Right renal cortex interstitium (tissue), 3 donors: ENCODE measurements at places on chromosomes 7 and 10.

GRCh38 chr10:23994459-23995046, 214.4 kb upstream of the KIAA1217 start:
- DNase-seq = no peak

GRCh38 chr10:30990971-30991646, 40.6 kb downstream of the ZNF438 start:
- DNase-seq = no peak

DNA sequence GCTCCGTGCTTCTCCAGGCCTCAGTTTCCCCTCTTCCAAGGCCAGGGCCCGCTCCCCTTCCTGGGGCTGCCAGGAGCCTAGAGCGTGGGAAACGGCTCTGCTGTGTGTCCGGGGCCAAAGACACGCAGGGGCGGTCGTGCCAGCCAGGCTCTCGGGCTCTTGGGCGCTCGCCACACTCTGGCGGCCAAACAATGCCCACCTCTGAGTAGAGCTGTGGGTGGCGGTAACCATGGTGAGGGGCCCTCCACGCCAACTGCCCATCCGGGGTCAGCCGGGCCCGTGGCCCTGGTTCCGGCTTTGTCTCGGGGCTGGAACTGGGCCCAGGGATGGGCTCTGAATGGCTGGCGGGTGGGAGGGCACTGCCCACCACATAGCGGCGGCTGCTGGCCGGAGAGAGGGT, 16.0 kb downstream of the GRIFIN start:
- DNase-seq = no peak

DNA sequence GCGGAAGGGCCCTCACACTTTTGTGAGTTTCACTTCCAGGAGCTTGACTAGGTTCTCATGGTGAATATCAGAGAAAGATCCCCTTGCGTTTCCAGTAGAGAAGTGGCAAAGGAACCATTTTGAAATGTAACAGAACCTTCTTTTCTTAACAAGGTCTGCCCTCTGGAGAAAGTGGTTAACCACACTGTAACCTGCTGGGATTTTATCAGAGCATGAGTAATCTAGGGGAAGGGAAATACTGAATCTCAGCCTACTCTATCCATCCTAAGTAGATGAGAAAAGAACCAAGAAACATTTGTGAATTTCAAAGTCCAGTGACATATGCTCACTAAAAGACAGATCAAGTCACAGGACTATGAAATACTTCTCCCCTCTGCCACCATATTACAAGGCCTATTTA, 235.5 kb downstream of the ZEB1 start:
- DNase-seq = no peak

GRCh38 chr10:67670401-67670800, 25.6 kb downstream of the CTNNA3 start:
- no peak for DNase-seq

- no peak for DNase-seq
These were observed 606.0 kb upstream of the GHITM start for GRCh38 chr10:83533290-83533689.

DNA sequence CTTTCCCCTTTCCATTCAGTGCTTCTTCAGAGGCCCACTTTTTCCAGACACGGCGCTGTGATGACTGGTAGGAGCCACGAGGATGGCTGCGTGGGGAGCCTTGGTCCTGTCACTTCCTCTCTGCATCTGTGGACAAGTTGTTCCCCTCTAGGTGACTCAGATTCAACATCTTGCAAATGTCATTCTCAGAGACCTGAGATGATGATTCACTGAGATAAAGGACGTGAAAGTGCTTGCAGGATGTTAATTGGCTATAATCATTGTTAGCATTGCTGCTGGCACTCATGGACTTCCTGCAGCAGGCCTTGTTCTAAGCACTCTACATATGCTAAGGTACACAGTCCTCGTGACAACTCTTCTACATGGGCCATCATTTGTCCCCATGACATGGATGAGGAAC, 489.8 kb upstream of the ZMIZ1 start:
- DNase-seq = no peak

DNA sequence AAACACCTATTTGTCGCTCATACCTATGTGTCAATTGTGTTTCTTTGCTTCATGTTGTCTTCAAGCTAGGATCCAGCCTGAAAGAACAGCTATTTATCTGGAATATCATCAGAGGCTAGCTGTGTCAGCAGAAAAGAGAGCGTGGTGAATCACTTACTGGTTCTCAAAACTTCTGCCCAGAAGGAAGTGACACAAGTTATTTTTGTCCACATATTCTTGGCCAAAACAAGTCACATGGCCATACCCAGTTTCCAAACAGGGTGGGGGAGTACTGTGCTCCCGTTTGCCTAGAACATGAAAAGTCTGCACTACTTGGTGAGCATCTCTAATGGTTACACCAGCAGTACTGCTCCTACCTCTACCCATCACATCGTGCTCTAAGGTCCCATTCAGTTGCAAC, 160.9 kb upstream of the CSTF2T start:
- DNase-seq = no peak

DNA sequence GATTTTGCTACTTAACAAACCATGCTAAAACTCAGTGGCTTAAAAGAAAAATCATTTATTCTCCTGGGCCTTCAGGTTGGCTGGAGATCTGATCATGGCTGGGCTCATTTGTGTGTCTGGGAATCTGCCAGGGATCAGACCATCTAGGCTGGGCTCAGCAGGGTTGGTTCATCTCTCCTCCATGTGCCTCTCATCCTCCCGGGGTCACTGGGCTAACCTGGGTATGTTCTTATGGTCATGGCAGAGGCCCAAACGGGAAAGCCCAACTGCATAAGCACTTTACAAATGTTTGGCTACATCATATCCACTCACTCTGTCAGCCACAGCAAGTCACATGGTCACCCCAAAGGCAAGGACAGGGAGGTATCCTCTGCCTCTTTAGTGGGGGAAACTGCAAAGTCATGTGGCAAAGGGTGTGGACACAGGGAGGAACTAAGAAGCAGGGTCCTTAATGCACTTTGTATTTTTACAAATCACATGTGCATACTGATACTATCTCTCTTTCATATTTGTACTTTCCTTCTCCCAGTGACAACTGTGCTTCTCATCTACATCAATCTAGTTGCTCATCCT, 231.4 kb downstream of the BUB3 start:
- DNase-seq = no peak

DNA sequence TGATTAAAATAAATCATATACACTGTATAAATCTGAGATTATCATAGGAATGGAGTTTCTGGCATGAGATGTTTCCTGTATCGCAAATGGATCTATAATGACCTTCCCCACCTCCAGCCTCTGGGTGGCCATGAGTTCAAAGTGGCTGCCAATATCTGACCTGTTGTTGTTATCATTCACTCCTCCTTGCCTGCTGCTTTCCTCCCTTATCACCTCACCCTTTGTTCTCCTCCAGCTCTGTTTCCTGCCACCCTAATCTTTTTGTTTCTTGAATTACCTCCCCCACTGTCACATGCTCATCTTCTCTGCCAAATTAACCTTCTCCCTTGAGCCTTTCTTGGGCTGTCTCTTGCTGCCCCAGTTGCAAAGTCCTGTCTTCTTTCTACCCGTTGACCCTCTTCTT, 12.0 kb downstream of the SCD start:
- no peak for DNase-seq
